ENCODE measurements at places on chromosomes 16 and 17. TPM values are rescaled to one million over a fixed set of nuclear protein-coding genes. Genes with fewer than 3 reads are reported as not detected.

- no peak for DNase-seq
- no peaks in the 10 kb centered on the region for H3K4me1 ChIP-seq
- H3K4me3 ChIP-seq: no peak overlapping the region
- no peaks in the 10 kb centered on the region for H3K27me3 ChIP-seq
Measured at GRCh38 chr16:60748366-60748765, 1287.9 kb downstream of the CDH8 start.

DNA sequence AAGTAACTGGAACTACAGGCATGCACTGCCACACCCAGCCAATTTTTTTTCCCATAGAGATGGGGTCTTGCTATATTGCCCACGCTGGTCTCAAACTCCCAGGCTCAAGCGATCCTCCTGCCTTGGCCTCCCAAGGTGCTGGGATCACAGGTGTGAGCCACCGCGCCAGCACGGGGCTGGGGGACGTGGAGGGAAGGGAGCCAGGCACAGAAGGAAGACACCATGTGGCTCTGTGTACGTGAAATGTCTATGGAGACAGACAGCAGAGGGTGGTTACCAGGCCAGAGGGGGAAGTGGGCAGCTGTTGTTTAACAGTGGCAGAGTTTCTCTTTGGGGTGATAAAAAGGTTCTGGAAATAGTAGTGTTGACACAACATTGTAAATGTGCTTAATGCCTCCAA is 4.6 kb upstream of the PIEZO1 start:
- H3K4me3 ChIP-seq: no peak overlapping the region
- H3K27ac ChIP-seq: no peak overlapping the region
- H3K36me3 ChIP-seq: no peaks in the 10 kb centered on the region
- DNase-seq: no peak
- H3K4me1 ChIP-seq: peaks cover 22% of the 10 kb centered on the region
- H3K27me3 ChIP-seq: peaks cover 35% of the 10 kb centered on the region

DNA sequence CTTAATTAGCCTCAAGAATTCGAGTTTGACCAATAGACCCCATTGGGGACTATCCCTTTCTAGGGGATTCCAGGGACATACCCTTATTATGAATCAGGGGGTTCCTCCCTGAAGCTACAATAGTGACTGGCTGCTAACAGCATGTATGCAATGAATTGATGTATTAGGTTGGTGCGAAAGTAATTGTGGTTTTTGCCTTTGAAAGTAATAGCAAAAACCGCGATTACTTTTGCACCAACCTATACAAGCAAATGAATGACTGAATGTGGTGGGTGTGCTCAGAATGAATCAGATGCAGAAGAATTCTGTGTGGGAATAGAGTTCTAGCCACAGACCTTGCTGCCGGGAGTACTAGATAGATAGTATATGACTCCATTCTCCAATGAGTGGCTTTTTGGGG is 76.7 kb downstream of the HLF start:
- H3K4me3 ChIP-seq: no peak overlapping the region
- H3K27me3 ChIP-seq: no peaks in the 10 kb centered on the region
- no peaks in the 10 kb centered on the region for H3K36me3 ChIP-seq
- H3K4me1 ChIP-seq: peaks cover 11% of the 10 kb centered on the region
- no peak for DNase-seq
- H3K27ac ChIP-seq: no peak overlapping the region

DNA sequence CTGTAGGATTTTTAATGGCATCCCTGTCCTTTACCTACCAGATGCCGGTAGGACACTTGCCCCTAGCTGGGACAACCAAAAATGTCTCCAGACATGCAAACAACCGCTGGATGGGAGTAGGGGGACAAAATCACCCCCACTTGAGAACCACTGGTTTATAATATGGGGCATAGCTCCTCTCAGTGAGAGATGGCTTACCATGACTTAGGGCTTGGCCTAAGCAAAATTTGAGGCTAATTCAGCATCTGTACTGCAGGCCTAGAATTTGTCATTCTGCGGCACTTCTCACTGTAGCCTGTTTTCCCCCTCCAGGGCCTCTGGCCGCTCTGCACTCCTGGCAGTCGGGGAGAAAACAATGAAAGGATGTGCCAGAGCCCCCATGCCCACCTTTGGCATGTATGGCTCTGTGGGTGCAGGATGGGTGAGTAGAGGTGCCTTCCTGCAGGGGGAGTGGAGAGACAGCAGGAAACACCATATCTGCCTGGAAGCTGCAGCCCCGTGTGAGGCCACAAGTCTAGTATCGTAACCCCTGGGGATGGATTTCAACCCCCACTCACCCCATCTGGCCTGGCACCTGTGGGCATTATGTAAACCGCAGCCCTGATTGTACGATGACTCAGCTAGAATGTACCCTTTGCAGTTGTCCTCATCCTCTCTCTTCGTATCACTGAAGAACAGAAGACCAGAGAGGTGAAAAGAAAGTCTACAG is 268.1 kb downstream of the SOX9 start:
- no peaks in the 10 kb centered on the region for H3K4me1 ChIP-seq
- no peak overlapping the region for H3K27ac ChIP-seq
- H3K27me3 ChIP-seq: no peaks in the 10 kb centered on the region

DNA sequence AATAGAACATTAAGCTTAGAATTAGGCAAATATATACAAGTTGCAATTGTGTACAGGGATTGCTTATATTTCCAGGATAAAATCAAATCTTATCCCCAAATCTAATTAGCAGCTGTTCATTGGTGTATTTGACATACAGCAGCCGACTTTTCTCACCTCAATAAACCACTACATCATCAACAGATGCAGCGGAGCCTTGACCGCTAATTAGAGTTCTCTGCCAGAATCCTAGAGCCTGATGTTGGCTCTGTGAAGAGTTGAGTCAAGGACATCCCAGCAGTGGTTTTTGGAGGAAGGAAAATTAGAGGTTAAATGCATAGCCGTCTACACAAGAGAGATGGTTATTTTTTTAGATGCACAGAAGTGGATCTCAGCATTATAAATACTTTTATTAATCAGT is 221.9 kb upstream of the CACNG5 start:
- H3K27ac ChIP-seq: no peak overlapping the region
- no peak overlapping the region for H3K4me3 ChIP-seq
- H3K4me1 ChIP-seq: peaks cover 8% of the 10 kb centered on the region
- no peaks in the 10 kb centered on the region for H3K36me3 ChIP-seq
- DNase-seq: no peak

DNA sequence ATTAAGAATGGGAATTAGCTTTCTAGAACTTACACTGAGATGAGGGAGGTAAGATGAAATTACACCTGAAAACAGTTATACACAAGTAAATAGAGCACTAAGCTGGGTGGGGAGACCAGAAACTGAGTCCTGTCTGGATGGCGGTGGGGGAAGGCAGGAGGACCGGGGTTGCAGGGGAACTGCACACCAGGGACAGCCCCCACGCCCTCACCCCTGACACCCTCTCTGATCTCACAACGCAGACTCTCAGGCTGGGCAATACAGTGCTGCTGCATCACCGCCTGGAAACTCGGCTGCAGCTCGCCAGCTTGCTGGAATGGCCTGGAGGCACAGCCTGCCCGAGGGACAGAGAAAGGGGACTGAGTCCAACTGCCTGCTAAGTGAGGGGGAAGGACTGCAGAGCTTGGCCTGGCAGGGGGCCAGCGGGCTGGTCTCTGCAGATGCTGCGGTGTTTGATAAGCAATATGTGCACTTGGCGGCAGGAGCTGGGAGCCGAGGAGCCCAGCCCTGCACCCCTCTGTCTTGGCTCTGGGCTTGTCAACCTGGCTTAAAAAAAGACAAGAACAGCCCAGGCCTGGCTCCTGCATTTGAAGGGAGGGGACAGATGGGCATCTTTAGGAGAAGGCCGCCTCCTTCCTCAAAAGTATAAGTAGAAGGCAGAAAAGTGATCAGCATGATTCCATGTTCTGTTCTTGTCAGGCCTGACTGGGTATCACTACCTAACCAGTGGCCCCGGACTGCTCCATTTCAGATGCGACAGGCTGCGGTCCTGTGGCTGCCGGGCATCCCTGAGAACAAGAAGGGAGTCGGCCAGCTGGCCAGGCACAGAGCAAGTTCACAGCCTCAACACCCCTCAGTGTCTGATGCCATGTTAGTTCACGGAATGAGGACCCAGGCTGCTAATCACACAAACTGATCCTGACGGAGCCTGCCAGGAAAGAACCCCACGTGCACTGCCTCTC is 30.2 kb downstream of the SPHK1 start:
- no peaks in the 10 kb centered on the region for H3K27me3 ChIP-seq
- no peak overlapping the region for H3K4me3 ChIP-seq
- DNase-seq: no peak
- H3K36me3 ChIP-seq: peaks cover 13% of the 10 kb centered on the region
- no peak overlapping the region for H3K27ac ChIP-seq
- peaks cover 18% of the 10 kb centered on the region for H3K4me1 ChIP-seq

DNA sequence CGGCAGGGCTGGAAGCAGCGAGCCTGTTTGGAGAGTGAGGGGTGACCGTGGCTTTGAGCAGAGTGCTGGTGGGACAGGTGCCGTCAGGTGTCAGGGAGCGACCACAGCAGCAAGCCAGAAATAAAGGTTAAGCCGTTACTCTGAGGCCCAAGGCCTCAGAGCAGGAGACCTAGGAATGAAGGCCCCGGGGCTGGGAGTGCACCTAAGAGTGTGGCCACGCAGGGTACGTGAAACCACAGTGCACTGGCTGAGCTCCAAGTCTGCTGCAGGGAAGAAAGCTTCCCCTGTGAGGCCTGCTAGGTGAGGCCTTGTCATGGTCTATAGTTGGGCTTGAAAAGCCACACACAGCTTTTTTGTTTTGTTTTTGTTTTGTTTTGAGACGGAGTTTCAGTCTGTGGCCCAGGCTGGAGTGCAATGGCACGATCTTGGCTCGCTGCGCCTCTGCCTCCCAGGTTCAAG is 8.7 kb downstream of the CLUAP1 start:
- H3K27me3 ChIP-seq: no peaks in the 10 kb centered on the region
- no peaks in the 10 kb centered on the region for H3K4me1 ChIP-seq
- no peak overlapping the region for H3K4me3 ChIP-seq
- peaks cover 94% of the 10 kb centered on the region for H3K36me3 ChIP-seq
- no peak for DNase-seq
- no peak overlapping the region for H3K27ac ChIP-seq

DNA sequence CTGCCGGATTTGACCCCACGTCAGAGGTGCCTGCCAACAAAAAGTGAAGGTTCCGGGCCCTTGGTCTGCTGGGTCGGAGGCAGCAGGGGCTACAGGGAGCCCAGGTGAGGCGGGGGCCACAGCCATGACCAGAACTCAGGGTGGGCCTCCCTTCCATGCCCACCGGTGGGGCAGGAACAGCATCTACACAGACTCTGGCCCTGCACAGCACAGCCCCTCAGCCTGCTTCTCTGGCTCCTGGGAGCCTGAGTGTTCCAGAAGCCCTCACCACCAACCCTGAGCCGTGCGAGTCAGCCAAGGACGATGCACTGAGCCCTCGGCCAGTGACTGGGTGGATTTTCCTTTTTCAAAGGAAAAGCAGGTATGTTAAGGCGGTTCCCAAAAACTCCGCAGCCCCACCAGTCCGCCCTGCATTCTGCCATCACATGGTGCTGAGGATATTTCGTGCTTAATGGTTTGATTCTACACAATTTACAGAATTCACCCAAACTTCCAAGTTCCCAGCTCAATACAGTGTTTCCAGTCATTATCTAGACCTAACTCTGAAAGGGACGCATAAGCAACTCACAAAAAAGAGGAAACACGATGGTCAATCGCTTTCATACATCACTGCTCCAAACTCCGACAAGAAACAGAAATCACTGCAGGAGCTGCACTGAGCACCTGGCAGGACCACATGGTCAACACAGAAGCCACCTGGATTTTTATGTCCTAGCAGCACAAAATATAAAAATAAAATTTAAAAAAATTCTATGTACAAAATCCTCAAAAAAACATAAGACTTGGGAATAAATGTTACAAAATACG is 19.4 kb upstream of the C16orf95 start:
- H3K4me1 ChIP-seq: peaks cover 8% of the 10 kb centered on the region
- H3K36me3 ChIP-seq: peaks cover 92% of the 10 kb centered on the region
- DNase-seq: no peak
- H3K4me3 ChIP-seq: no peak overlapping the region

DNA sequence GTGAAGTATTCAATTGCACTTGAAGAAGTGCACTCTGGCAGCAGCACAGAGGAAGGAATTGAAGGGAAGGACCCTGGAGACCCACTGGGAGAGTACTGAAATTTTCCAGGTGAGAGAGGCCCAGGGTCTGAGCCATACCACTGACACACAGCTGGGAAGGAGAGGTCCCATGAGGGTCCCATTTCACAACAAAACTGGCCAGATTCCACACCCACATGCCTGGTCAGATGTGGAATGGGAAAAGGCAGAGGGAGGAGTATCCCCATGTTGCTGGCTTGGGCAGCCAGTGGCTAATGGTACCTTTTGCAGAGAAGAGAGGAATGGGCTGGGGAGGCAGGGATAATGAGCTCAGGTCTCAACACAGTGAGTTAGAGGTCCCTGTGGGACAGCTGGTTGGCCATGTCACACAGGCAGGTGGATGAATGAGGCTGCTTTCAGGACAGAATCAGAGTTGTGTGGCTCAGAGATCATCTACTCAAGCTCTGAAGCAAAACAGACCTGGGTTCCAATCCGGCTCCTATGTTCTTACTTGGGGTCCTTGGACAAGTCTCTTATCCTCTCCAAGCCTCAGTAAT is 26.2 kb upstream of the NGFR start:
- no peak for DNase-seq
- H3K4me3 ChIP-seq: no peak overlapping the region
- H3K4me1 ChIP-seq: peaks cover 15% of the 10 kb centered on the region
- H3K27ac ChIP-seq: no peak overlapping the region

- no peak for DNase-seq
- H3K27me3 ChIP-seq: no peaks in the 10 kb centered on the region
- no peak overlapping the region for H3K27ac ChIP-seq
Measured at GRCh38 chr16:82257990-82258389, 88.0 kb upstream of the MPHOSPH6 start.

FOXL1 gene
- 0.66 TPM for total RNA-seq

FOXN1 gene
- not detected for total RNA-seq

All from esophagus muscularis mucosa (tissue), 4 donors.